ENCODE measurements at places on chromosomes 13 and 19.
A peak's percentile ranks its signal among the peaks of the same experiment; 100 is the strongest.

- no peak for DNase-seq
Measured at GRCh38 chr19:49357186-49357585, 5.0 kb downstream of the TEAD2 start.

DNA sequence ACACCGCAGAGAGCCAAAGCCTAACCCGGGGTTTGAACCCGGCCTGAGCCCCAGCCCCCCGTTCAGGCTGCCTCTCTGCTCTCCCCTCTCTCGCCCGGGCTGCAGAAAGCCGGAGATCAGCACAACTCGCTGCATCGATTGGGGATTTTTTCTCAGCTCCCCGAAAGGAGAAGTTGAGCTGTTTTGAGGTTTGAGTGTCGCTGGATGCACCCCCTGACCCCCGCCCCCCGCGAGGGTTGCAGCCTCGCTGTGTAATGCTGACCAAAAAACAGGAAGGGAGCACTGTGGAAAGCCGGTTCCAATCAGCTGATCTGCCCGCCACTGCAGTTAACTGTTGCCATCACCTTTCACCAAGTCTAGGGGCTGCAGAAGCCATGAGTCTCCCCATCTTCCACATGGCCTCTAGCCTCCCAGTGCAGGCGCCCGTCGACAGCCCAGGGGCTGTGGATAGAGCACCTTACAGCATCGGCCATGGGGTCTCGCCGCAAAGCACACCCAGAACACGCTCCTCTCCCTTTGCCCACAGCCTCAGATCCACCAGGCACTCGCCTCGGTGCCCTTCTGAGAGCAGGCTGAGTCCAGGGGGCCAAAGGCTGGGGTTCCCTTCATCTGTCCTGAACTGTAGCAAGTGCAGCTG, 34.5 kb downstream of the MYO9B start:
- no peak for DNase-seq

- no peak for DNase-seq
Measured at GRCh38 chr13:107873926-107874325, 341.4 kb downstream of the LIG4 start.

DNA sequence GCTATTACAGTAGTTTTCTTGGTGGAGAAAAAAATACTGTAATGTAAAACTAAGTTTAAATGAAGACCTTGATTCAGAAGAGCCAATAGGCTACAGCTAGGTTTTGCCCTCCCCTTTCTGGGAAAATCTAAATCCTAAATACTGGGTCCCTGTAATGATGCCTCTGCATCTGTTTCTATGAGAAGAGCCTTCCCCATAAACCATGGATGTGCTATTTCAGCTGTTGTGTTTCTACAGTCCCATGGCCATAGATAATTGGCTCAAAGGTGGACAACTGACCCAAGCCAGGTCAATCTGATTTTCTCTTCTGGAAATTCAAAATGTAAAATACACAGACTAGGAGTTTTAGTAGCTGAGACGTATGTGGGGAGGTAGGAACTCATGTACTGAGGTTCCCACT, 101.9 kb downstream of the NDFIP2 start:
- DNase-seq, result no peak

GRCh38 chr19:43441716-43442115, 23.7 kb downstream of the LYPD3 start:
- DNase-seq, result no peak

DNA sequence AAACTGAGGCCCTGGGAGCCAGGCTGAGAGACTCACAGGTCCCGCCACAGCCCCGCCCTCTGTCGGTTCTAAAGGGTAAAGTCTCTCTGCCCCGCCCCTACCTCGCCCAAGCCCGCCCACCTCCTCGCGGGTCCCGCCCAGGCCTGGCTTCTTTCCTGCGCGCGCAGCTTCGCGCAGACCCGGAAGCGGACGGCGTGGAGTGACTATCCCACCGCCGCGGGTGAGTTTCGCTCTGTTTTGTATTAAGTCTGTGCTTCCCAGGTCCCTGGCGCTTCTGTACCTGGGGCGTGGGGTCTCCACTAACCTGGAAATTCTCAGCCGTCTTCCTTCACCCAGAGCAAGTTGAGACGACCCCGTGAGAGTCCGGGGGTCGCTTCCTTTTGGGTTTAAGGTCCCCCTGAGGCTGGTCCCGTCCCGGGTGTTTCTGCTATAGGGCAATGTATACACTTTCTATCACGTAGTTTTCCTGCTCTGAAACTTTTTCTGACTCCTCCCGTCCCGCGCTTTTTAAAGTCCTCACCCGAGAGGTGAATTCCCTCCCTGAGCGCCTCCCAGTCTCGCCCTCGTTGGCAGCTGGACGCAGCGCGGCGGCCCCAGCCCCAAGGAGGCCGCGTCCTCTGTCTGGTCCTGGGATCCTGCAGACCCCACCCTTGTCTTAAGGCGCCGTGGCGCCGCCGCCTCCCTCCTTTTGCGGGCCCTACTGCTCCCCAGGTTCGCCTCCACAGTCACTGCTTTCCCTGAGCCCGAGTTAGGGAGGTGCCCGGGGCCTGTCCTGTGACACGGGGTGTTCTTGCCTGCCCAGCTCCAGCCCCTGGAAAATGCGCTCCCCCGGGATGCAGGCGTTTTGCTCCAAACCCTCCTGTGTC, at the start of gene ZNF765:
Gene ZNF765, plus strand, starts transcription at position 176 of the 866 bp plus-strand sequence. CDS start 2,867 bp downstream, outside the sequence.
- DNase-seq, result peak; percentile 83

DNA sequence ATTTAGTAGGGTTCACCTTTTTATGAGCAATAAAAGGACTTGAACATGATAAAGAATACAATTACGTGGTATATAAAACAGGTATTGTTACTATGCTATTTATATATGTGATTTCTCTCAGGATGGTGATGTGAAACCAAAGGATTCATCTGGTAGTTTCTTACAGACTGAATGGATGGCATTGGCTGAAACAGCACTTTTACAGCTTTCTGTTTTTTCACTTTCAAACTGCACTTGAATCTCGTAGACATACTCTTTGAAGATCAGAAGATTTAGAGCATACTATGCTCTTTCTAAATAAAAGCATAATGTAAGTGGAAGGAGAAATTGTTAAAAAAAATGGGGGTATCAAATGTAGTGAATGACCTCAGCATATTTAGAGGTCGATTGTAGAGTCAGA, 354.8 kb downstream of the HS6ST3 start:
- DNase-seq, result no peak

GRCh38 chr13:38630780-38631179, 56.1 kb upstream of the FREM2 start:
- no peak for DNase-seq

DNA sequence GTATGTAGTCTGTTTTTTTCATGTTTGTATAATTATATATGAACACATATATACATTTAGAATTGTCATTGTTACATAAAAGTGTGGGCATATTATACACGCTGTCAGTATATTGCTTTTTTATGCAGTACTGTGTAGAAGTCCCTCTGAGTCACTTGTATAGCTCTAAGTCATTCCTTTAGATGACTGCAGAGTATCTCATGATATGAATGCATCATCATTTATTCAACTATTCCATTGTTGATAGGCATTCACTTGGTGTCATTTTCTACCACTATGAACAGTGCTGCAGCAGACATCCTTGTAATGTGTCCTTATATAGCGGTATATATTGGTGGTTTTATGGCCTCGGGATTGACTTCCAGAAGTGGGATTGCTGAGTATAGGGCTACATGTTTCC, 15.3 kb downstream of the RFXAP start:
- DNase-seq, result no peak

GRCh38 chr19:14072535-14073260, at the start of gene MISP3:
Gene MISP3 (plus strand): TSS chr19:14072786. CDS start chr19:14073310, 524 bp downstream.
- DNase-seq, result peak; percentile 83

DNA sequence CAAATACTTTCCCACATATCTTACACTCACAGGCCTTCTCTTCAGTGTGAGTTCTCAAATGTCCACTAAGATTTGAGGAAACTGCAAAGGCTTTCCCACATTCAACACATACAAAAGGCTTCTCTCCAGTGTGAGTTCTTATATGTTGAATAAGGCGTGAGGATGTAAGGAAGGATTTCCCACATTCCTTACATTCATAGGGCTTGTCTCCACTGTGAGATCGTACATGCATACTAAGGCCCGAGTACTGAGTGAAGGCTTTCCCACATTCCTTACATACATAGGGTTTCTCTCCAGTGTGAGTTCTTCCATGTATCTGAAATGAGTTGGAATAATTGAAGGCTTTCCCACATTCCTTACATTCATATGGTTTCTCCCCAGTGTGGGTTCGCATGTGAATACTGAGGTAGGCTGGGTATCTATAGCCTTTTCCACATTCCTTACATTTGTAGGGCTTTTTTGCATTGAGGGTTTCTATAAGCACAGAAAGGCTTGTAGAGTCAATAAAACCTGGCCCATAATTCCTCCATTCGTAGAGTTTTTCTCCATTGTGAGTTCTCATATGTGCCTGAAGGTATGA, 9.6 kb downstream of the ZNF426 start:
- DNase-seq, result no peak

DNA sequence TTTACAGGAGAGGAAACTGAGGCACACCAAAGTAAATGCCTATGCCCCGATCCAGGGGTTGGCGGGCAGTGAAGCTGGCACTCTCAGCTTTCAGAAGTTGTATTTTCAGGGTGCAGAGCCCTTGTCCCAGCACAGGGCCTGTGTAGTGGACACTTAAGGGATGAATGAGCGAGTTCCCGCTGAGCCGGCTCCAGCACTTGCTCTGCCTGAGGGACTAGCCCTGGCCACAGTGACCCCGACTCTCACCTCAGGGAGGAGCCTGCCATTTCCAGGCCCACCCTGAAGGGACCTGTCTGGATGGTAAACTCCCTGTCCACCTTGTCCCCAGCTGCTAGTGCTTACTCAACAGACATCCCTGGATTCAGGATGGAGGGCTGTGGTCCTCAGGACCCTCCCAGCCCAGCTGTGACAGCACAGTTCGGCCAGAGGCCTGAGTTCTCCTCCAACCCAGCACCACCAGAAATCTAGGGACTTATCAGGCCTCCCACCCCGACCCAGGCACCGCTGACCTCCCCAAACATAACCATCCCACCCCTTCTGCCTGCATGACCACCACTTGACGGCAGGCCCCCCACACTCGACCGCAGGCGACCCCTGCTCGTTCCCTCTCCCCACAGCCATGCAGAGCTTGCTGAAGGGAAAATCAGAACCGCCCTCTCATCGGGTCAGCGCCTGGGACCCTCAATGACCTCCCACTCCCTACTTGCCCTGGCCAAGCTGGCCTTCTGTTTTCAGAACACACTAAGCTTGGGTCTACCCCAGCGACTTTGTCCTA, 8.4 kb downstream of the PPP6R1 start:
- DNase-seq, result no peak

DNA sequence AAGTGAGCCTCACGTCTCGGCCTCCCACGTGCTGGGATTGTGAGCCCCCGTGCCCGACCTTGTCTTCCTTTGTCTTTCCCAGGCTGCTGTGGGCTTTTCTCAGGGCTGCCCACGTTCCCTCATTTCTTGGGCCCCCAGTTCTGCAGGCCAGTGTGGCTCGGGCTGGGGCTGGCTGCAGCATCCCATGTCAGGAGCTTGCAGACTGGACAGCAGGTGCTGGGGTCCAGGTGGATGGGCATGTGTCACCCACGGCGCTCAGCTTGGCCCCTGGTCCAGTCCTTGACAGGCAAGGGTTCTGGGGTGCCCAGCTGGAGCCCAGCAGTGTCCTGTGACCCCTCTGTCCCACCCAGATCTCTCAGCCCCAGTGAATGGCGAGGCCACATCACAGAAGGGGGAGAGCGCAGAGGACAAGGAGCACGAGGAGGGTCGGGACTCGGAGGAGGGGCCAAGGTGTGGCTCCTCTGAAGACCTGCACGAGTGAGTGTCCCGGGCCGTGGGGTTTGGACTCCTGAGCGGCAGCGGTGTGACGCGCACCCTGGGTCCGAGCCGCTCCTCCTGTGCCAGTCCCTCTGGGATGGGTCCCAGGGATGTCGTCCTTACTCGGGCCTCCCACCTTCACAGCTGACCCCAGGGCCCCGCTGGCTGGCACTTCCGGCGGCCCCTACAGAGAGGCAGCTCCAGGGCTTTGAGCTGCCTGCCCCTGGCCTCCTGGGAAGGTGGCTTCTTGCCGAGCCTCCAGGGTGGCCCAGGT, 17.3 kb downstream of the PLIN4 start:
- DNase-seq, result no peak

GRCh38 chr19:3667766-3668165, 32.5 kb downstream of the PIP5K1C start:
- DNase-seq, result no peak

GRCh38 chr13:87128036-87128435, 543.1 kb upstream of the SLITRK5 start:
- no peak for DNase-seq

- DNase-seq, result no peak
Measured at GRCh38 chr13:25207291-25207810, 35.3 kb upstream of the AMER2 start.

DNA sequence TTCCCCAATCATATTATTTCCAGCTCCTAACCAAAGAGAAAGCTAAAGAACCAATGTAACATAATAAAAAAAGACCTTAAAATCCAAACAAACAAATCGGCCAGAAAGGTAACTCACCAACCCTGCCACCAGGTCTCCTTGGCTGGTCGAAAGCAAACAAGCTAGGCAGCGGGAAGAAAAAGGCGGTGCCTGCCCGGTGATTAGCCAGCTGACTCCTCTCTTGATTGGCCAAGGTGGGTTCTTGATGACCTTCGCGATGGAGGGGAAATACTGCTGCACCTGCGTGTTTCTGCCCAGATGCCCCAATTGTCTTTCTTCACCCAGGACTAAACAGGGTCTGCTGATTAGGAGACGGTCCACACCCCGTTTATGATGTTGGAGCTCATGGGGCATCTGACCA, at the start of gene NLRP11:
Gene NLRP11, minus strand, starts transcription at position 154 of the 400 bp plus-strand sequence. CDS start 13,825 bp downstream, outside the sequence.
- DNase-seq, result no peak

- no peak for DNase-seq
Measured at GRCh38 chr19:39304701-39305571, 8.7 kb downstream of the IFNL1 start.

GRCh38 chr19:13993590-13994300, 12.4 kb downstream of the RFX1 start:
- DNase-seq, result no peak

- peak; percentile 51 for DNase-seq
Measured at GRCh38 chr19:38394488-38394887, 6.0 kb downstream of the SPRED3 start.

DNA sequence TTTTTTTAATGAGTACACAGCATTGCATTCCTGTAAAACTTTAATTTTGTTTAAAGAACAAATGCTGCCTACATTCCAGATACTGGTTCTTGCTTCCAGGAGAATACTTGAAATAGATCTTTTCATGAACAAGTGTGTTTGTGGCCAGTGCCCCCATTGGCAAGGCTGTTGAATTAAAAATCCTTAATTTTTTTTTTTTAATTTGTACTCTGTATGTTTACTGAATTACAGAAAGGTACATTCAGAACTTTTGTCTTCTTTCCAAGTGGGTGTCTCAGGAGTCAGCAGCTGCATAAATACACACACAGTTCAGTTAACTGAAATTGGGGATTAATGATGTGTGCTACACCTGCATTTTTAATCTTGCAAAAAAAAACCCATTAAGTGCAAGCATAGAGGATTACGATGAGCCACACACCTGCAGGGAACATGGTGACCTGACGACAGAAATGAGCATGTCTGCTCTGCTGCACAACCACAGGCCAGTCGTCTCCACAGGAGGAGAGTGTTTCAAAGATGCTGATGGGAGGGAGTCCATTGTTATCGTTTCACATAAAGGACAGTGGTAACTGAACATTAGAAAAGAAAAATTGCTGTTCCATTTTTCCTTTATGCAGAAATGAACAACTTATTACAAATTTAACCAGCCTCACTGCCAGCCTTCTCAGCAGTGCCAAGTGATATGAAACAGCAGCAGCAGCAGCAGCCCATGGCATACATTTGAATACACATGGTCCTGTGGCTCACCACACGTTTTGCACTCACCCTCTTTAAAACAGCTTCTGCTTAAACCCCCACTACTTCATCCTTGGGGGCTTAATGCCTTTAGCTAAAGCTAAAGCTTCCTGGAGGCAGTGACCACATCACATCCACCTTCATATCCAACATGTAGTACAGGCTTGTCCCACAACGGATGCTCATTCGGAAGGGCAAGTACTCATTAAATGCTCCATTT, 72.3 kb upstream of the RFC3 start:
- DNase-seq, result peak; percentile 5

GRCh38 chr13:33953203-33953602, 135.3 kb downstream of the RFC3 start:
- DNase-seq, result no peak

Data from right kidney (tissue), 9 donors.